ENCODE measurements at places on chromosomes 11 and 22.

DNA sequence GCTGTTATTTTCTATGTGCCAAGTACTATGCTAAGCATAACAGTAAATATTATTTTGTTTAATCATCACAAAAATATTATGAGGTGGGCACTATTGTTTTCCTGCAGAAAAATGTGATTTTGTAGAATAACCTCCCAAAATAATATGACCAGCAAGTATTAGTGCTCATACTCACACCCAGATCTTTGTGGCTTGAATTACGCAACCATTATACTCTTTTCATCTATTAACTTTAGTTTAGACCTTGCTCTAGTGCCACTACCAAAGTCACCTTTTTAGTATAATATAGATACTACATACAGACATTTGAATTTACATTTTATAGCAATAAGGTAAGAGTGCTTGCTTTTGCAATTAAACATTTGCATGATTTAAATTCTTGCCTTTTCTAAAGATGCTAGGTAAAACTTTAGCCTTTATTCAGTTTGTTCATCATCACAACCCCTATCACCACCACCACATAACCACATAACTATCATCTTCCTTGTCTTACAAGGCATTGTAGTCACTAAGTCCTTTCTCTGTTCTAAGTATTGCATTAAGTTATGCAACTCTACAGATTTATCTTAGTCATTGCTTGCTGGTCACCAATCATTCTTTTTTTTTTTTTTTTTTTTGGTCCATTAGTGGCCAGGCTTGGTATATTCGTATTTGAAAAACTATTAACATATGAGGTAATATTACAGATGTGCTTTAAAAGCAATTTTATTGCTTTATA lies 68.4 kb downstream of the GAS2 start:
- DNase-seq = no peak

- no peak for DNase-seq
Measured at GRCh38 chr22:26650722-26651421, 6.5 kb upstream of the MIAT start.

DNA sequence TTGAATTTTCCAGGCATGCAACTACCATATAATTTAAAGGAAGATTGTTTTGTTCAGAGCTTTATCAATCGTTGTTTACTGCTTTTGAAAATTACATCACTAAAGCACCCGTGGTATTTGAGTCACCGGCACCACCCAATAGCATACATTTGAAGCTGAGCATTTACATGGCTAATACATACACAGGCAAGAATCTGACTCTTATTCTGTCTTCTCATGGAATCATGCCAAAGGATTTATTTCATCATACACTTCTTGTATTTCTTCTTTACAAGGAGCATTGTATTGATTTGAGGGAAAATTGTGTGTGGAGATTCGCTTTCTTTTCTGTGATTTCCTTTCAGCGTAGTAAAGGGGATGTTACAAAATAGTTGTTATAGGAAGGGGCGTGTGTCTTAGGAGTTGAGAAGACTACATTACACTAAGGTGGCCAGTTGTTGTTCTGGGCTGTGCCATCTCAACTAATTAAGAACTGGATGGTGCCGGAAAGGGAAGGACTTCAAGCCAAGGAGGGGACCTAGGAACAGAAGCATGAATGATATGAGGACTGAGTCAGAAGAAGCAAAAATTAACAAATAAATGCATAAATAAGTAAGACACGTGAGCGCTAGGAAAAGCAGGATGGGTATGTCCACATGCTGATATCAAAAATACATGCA lies 12.9 kb upstream of the CD3E start:
- no peak for DNase-seq

- DNase-seq = no peak
Measured at GRCh38 chr11:81989093-81989492, 744.6 kb downstream of the FAM181B start.

DNA sequence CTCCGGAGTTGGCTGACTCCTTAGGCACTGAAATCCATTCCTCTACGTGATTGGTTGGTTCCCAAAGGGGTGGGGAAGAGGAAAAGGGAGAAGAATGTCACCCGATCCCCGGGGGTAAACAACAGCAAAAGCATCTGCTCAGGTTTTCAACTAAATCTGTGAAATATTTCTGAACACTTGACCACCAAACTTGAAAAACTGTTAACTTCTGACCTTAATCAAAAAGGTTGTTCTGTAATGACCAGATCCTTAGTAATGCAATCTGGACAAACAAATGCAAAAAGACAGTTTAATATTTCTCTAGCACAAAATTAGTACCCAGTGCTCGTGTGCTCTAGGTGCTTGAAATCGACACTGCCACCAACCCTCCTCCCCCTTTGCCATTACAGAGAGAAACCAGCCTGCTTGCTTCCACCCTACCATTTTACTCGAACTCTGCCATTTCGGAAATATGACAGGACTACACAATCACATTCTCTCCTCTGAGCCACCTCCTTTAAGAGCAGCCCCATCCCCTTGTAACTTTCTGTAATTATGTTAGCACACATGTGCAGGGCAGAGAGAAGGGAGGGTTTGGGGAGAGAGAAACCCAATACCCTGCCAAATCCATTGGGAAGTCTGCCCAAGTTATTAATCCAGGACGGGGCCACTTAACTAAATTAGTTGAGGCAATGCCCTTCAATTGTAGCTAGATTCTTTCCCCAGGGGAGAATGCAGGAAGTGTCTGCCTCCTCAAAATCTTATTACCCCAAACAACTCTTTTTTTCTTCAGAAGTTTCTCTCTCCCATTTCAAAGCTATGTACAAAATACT lies 113.8 kb downstream of the RBFOX2 start:
- peak; percentile 99 for DNase-seq

DNA sequence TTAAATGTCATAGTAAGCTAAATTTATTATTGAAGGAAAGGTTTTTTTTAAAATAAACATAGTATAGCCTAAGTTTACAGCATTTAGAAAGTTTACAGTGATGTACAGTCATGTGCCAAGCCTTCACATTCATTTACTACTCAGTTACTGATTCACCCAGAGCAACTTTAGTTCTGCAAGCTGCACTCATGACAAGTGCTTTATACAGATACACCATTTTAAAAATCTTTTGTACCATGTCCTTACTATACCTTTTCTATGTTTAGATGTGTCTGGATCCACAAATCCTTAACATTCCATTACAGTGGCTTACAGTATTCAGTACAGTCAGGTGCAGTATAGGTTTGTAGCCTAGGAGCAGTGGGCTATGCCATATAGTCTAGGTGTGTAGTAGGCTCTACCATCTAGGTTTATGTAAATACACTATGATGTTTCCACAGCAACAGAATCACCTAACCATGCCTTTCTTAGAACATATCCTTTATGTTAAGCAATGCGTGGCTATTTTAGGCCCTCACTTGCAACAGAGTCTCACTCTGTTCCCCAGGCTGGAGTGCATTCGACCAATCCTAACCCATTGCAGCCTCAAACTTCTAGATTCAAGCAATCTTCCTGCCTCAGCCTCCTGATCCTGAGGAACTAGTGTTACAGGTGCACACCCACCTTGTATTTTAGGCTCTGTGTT lies 79.5 kb upstream of the SLC25A18 start:
- DNase-seq = no peak

- no peak for DNase-seq
Measured at GRCh38 chr11:44776551-44777208, 49.9 kb downstream of the TSPAN18 start.

- no peak for DNase-seq
Measured at GRCh38 chr11:100963375-100963774, 166.2 kb downstream of the PGR start.

GRCh38 chr11:74429205-74429604 lies 31.0 kb upstream of the PGM2L1 start:
- DNase-seq = no peak

DNA sequence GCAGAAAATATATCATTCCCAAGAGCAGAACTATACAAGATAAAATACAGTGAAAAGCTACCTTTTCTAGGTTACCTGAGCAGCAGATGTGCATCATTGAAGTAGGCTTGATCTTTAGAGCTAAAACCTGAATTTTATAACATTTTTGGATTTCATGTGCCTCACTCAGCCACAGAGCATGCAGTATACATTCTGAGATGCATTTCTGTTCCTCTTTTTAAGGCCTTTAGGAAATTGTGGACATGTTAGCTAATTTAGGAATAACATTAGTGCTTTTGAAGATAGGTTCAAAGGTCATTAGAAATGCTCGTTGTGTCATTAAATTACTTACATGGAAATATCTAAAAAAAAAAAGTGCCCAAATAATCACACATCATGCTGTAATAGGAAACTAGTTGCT lies 230.6 kb upstream of the PDGFD start:
- no peak for DNase-seq

GRCh38 chr11:111819829-111820237 lies 51.5 kb downstream of the ALG9 start:
- DNase-seq = no peak

GRCh38 chr11:62266558-62266957 lies 3.4 kb upstream of the SCGB2A2 start:
- DNase-seq = no peak

DNA sequence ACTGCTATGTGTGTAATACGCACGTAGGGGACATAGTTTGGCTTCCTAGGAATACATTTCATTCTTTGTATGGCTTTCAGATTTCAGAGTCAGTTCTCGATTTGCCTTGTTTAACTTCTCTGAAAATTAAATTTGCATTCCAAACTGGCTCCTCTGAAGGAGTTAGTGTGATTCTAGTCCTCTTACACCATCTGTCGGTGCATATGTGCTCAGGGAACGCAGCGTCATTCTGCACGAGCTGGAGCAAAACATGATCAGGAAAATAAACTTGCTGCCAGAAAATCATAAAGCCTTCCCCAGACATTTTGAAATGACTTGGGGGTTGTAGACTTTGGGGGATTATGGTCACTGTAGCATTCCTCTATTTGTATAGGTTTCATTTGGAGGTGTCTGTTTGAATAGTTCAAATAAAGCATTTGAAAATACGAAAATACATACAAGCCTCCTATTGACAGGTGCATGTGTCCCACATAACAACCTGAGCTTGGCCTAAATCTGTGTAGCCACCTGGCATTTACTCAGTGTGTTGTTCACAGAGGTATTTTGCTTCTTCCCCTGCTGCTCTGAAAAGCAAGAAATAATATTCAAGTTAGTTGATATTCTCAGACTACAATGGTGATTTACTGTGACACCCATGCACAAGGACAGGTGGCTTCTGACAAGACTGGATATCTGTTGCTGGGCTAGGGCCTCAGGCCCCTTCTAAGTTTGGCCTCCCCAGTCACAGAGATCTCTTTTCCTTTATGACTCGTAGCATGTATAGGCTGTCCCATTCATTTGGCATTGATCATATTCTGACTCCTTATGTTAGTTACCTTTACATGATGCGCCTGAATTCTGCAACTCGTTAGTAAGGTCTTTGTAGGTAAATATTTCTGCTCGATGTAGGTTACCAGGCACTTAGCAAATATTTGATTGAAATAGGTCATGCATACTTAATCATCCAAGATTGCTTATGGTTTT lies 81.6 kb upstream of the SORL1-AS1 start:
- DNase-seq = peak; percentile 72

DNA sequence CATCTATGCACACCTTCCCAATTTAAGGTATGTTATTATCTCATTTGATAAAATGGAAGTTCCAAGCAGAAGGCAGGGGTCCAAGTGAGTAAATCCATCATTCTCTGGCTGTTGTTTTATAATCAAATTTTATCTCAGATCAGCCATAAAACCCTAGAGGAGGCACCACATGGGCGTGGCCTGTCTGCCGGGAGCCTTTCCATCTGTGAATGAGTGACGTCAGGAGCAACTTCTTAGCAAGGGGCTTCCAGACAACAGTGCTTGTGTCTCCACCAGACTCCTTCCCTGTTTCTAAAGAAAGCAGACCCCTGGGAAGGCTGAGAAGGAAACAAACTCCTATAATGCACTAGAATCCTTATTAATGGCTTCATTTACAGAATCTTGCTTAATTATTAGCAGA lies 13.5 kb downstream of the SEZ6L start:
- no peak for DNase-seq

DNA sequence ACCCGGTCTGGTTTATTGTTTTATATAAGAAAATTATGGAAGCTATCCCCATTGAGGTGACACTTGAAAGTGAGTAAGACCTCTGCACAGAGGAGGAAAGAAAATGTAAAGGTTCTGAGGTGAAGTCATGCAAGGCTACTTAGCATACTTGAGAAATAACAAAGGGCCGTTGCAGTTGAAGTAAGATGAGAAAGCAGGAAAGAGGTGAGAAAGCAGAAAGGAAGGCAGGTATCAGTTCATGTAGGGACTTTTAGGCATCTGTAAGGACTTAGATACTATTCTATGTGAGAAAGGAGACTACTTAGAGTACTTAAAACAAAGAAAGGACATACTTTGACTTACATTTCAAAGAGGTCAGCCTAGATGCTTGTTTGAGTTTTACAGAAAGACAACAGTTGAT lies 84.7 kb downstream of the CASP12 start:
- no peak for DNase-seq

GRCh38 chr11:76269247-76269646 lies 62.9 kb upstream of the WNT11 start:
- no peak for DNase-seq

DNA sequence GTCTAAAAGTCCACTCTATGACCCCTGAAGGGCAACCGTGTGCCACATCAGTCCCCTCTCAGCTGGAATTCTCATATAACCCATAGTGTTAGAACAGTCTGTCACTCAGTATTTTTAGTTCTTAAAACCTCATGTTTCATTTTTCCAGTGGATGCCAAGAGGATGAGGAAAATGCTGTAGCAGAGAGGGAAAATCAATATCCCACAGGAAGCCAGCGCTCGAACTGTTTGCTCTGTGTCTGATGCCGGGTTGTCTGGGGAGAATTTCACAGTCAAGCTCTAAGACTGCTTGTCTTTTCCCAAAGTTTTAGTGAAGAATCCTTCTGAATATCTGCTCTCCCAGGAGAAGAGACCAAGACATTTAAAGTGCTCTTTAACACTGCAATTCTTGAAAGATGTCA lies 360.9 kb downstream of the OPCML start:
- DNase-seq = no peak

GRCh38 chr11:93166194-93166593 lies 31.6 kb downstream of the SLC36A4 start:
- no peak for DNase-seq

DNA sequence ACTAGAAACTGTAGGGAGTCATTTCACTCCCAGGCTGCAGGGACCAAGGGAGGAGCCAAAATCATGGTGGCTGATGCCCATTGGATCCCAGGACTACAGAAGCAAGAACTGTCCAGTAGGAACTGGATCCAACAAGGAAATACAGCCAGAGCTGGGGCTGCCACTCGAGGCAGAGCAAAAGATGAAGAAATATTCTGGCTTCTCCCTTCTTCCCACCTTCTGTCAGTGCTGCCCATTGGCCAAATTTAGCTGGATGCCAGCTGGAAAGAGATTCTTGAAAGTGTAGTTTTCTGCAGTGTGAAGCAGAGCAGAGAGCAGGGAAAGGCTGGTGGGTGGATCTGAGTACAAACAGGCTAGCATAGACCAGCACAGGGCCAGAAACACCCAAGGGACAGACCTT lies 45.6 kb downstream of the COMMD9 start:
- DNase-seq = no peak

DNA sequence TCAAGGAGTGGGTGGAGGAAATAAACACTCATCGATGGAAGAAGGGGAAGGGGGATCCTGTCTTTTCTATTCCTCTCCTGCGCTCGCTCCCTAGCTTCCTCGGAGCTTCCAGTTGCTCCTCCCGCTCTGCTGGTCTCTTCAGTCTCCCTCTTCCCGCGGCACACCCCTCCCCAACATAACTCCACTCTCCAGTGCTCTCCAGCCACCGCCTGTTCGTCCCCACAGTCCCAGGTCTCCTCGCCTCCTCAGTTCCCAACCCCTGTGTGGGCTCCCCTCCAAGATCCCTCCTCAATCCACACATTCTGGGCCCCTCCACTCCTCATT lies 438 bp downstream of the ZW10 start:
- no peak for DNase-seq

GRCh38 chr11:93063086-93063485 lies 93.6 kb downstream of the MTNR1B start:
- no peak for DNase-seq

- no peak for DNase-seq
Measured at GRCh38 chr11:67409781-67410368, 5.6 kb upstream of the CARNS1 start.

Data from NCI-H524 (cell line).